ENCODE measurements at places on chromosomes 5 and 9. TPM values are rescaled to one million over a fixed set of nuclear protein-coding genes. Genes with fewer than 3 reads are reported as not detected.
A peak's percentile ranks its signal among the peaks of the same experiment; 100 is the strongest.

The FER gene
- total RNA-seq: 17.6 TPM

DNA sequence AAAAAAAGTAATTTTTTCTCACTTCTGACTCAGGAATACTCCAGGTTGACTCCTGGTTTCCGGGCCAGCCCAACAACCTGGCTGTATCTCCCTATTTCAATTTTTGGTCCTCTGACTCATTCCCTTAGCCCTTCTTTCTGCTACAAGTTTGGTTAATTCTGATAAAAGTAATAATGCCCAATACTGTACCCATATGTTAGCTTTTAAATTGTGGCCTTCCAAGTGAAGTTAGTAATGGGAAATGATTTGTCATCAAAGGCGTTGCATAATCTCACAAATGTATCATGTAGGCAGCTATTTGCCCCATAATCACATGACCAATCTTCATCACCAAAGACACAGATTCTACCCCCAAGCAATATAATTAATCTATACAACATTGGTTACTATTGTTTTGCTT lies 31.1 kb upstream of the BNC2 start:
- DNase-seq: no peak

The PCDHGA5 gene
- total RNA-seq: 3.5 TPM

- no peak for DNase-seq
Measured at GRCh38 chr5:158727136-158727535, 372.6 kb downstream of the EBF1 start.

DNA sequence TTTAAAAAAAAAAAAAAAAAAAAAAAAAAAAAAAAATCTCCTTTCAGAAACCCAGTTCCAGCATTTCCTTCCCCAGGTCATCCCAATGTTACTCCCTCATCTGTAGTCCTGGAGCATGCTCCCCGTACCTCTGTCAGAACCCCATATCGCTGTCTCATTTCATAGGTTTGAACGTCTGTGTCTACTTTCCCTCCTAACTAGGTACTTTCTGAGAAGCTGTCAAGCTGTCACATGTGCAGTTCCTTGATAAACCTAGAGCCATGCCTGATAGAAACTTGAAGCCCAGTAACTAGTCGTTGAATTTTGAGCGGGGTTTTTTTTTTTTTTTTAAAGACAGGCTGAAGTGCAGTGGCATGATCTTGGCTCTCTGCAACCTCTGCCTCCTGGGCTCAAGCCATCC lies 15.6 kb downstream of the EXOSC3 start:
- DNase-seq: no peak

DNA sequence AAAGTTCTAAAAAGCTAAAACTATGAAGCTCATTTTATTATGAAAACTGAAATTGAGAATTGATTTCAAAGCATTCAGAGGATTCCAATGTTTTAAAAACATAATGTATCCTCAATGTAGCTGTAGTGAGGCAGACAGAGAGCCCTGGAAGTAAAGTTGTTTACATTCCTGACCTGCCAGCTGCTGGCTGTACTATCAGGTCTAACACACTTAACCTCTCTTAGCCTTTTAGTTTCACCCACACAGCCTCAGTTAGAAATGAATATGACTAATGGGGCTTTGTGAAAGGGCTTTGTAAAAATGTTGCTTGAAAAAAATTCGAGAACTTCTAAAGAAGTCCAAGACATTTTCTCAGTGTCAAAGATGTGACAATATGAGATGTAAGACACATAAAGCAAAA lies 122.6 kb downstream of the FBXL17 start:
- no peak for DNase-seq

GRCh38 chr9:131056781-131057506 lies 39.4 kb upstream of the AIF1L start:
- DNase-seq: no peak

DNA sequence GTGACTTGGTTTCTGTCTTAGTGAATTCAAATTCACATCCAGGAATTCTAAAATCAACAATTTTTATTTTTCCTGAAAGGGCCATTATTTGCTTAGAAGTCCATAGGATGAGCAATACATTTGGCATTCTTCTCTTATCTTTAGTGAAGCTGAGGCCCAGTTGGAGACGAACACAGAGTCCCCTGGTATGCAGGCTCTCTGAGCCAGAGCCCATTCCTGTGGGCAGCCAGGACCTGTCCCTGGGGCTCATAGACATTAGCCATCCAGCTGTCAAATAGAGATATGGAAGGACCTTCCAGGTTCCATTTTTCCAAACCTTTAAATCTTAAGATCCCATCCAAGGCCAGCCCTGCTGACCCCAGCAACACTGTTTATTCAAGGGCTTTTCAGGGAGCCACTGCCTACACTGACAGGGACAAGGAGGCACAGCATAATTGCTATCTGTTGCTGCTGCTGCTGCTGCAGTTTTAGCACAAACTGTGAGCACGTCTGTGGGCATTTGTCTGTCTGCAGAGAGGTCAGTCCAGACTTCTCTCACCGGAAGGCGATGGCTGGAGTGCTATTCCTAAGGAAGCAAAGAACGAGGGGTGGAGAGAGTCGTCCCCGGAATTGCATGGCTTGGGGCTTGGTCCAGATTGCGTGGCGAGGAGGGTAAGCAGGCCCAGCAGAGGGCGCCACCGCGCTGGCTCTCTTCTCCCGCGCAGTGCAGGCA lies 639.0 kb downstream of the CCDC171 start:
- DNase-seq: peak; percentile 86

All from left cardiac atrium (tissue), 4 donors.